WERI-Rb-1 (cell line): ENCODE measurements at places on chromosomes 5 and 9.

- DNase-seq, result no peak
Observed at GRCh38 chr9:36099718-36100117, 36.8 kb upstream of the GLIPR2 start.

- DNase-seq, result no peak
Observed at GRCh38 chr5:31964007-31964360, 210.1 kb downstream of the GOLPH3 start.

GRCh38 chr9:89522261-89522958 lies 24.5 kb upstream of the SEMA4D start:
- no peak for DNase-seq

- no peak for DNase-seq
Observed at GRCh38 chr5:67799732-67800234, 415.8 kb upstream of the PIK3R1 start.

DNA sequence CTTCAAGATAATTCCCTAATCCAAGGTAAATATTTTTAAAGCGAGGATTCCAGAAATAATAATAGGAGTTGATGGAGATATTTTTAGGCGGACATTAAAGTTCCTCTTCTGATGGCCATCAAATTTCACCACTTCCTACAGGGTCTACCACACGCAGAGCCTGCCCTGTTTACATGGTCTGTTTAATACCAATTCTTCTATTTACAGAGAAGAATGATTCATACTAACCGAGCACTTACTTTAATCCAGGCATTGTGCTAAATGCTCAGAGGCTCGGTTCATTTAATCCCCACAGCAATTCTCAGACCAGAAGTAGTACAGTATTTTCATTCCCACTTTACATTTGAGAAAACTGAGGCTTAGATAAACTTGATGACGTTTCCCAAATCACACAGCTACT lies 3.0 kb upstream of the ITGA1 start:
- no peak for DNase-seq
